ENCODE measurements at places on chromosomes 16 and 17.
A peak's percentile ranks its signal among the peaks of the same experiment; 100 is the strongest.

DNA sequence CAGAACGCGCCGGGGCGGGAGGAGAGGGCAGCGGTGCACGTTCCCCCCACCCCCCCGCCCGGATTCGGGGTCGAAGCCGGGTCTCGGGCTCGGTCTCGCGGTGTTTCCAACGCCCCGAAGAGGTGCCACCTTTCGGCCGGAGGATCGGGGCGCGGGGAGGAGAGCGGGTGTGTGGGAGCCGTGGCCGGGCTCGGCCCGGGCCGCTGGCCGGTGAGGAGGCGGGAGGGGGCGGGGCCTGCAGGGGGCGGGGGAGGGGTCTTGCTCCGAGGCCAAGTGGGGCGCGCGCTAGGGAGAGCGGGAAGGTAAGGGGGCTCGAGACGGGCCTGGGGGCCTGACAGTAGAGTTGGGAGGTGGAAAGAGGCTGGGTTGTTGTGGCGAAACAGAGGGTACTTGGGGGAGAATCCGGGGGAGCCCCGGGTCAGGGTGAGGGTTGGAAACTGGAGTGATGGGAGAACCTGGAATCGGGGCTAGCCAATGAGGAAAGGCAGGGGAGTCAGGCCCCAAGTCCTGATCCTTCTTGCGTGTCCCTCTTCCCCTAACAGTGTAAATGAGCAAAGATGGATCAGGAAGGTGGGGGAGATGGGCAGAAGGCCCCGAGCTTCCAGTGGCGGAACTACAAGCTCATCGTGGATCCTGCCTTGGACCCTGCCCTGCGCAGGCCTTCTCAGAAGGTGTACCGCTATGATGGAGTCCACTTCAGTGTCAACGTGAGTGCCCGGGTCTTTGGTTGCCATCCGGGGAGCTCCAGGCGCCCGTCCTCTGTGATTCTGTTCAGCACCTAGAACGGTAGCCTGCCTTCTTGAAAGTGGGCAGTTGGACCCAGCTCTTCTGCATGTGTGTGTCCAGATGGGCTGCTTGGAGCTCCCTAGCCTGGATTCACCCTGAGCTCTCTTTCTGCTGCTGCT is 873 bp downstream of the SETD1A start:
- DNase-seq, result no peak

- DNase-seq, result no peak
These were observed 538 bp upstream of the FCSK start for GRCh38 chr16:70453892-70454221.

DNA sequence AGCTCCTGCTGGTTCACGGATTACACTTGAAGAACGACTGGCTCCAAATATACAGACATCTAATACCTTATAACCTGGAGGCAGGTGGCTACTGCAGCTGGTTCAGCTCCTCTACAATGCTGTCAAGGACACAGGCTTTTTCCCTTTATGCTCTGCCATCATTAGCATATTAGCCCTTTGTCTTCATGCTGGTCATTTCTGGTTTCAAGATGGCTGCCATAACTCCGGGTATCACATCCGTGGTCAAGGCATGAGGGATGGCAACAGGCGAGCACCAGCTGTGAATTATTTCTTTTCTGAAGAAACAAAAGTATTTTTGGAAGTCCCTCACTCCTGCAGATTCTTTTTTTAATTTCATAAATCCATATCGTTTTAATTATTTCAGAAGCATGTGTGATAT is 124.3 kb upstream of the MED13 start:
- DNase-seq, result no peak

DNA sequence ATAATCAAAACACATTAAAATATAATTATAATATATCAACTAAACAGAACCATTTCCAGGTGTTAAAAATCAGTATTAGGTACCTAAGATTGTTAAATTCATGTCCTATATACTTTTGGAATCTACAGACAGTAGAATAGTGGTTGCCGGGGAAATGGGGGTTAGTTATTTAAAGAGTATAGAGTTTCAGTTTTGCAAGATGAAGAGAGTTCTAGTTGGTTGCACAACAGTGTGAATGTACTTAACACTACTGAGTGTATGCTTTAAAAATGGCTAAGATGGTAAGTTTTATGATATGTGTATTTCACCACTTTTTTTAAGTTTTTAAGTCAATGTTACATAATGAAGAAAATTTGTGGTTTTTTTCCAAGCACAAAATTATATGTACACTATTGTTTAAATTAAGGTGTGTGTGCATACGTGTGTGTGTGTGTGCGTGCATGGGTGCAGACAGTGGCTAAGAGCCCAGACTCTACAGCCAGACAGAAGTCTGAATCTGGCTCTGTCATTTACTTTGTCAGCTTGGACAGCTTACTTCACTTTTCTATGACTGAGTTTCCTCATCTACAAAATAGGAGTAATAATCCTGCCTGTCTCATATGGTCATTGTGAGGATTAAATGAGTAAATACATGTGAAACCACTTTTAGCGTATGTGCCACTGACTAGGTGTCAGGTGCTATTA is 25.3 kb upstream of the PHAF1 start:
- no peak for DNase-seq

DNA sequence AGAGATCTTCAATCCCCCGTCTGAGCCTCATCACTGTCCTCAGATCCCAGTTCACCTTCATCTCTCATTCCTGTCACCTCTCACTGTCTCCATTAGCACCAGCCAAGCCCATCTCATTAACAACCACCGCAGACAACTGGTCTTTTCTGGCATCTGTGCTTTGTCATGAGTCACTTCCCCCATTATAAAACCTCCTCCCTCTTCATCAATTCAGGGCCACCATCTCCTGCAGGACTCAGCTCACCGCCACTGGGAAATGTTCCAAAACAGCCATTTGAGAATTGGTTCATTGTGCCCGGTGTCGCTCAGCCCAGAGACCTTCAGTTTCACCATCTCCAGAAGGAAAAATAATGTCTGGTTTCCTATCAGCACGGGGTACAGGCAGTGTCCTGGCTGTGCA is 56.9 kb upstream of the TEKT3 start:
- DNase-seq, result no peak

DNA sequence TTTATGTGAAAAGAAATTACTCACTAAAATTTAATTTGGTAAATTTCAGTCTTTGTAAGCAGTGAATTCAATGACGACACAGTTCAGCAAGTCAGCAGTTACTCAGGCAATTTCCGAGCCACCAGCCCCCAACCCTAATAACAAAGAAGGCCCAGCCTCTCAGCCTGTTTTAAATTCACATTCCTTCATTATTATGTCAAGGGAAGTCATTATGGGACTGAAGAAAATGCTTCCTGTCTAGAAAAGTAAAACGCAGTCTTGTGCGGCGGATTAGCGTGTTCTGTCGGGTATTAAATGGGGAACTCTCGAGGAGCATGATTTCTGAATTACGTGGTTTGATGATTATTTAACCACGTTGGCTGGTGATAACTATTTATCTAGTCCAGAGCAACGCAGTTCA is 177.6 kb downstream of the AIPL1 start:
- no peak for DNase-seq

DNA sequence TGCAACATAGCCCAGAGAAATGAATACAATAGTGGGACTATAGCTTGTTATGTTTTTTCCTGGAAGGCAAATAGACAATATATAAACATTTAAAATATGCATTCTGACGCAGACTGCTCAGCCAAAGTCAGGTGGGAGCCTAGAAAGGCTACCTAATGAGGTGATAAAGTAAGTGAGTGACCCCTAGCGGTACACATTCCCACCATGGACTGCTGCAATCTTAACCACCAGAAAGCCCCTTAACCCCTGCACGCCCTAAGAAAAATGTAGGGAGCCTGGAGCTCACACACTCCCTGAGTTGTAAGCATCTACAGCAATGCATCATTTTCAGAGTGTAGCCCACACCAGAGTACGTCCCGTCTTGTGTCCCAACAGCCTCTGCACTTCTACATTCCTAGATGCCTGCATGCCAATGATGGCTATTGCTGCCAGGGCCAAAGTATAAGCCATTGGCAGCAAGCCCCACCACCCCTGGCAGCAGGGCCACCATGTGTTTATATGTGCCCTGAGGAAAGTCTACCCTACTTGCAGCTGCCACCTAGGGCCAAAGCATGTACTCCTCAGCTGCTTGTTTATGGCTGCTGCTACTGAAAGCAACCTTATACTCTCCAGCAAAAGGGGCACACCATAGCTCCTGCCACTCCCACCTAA is 127.6 kb downstream of the KIF2B start:
- no peak for DNase-seq

GRCh38 chr17:62591333-62591732 is 36.1 kb upstream of the MRC2 start:
- no peak for DNase-seq

DNA sequence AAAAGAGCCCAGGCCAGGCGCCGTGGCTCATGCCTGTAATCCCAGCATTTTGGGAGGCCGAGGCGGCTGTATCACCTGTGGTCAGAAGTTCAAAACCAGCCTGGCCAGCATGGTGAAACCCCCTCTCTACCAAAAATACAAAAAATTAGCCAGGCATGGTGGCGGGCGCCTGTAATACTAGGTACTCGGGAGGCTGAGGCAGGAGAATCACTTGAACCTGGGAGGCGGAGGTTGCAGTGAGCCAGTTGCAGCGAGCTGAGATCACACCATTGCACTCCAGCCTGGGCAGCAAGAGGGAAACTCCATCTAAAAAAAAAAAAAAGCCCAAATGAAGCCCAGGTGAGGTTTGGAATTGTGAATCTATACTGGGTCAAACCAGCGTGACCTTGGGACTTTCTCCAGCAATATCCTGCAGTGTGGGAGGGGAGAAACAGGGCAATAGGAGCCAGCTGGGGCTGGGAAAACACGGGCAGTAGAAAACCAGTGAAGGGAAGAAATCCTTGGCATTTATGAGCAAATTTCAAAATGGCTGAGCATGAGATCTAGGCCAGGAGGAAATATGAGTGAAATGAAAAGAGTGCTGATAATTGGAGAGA is 8.2 kb upstream of the DHX8 start:
- no peak for DNase-seq

DNA sequence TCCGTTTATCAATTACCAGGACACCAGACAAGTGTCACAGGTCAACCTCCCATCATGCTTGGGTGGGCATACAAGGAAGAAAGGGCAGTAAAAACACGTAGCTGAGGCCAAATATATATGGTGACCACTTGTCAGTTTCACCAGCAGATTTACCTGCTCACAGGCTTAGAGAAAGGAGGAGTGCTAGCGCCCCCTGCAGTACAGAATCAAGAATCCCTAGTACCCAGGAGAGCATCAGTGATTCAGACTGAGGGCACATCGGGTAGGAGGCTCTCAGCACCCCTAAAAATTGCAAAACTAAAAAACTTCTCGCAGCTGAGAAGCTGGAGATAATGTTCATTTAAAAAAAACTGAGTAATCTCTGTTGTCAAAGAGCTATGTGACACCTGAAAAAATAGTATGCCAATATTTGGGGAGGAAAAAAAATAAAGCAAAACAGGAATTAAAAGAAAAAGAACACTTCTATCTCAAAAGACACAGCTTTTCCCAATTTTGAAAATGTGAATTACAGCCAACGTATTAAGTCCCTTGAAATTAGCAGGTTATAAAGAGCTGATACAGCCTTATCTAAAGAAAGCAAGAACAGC is 21.2 kb upstream of the MON1B start:
- DNase-seq, result no peak

GRCh38 chr16:53899431-53899830 is 195.5 kb downstream of the FTO start:
- DNase-seq, result peak; percentile 51

GRCh38 chr17:17217995-17218394 is 11.9 kb upstream of the PLD6 start:
- no peak for DNase-seq

DNA sequence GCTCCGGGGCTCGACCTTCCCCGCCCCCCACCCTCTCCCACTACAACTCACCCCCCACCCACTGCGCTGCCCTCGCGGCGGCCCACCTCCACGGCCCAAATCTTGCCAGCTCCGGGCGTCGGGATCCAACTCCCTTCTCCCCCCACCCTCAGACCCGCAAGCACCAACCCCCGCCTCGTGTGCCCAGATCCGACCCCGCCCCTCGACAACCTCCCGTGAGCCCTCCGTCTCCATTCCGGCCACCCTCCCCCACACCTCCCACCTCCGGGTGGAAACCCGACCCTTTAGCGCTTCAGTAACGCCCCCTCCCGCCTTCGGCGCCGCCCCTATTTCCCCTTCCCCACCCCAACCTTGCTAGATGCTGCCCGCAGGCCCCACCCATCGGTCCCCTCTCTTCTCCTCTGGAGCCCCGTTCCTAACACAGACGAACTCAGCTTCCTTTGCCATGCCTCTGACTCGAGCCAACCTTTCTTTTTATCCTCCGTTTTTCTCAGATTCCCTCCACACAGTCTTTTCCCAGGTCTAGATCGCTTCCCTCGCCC is 717 bp downstream of the UBE2Z start:
- DNase-seq, result peak; percentile 78

DNA sequence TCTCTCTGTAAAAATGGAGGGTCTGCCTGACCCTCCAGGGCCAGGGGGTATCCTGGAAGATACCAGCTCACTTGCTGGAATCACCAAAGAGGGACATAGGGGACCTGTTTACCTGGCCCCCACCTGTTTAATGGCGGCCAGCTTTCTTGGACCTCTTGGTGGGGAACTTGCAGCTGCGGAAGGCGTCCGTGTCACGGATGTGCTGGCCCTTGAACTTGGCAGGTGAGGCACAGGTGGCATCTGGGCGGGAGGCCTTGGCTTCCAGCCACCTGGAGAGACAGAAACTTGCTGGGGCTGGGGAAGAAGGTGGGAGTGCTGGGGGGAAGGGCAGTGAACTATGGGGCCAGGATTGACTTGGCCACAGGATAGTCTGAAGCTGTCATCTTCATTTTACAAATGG is 3.5 kb downstream of the CHAD start:
- DNase-seq, result no peak

DNA sequence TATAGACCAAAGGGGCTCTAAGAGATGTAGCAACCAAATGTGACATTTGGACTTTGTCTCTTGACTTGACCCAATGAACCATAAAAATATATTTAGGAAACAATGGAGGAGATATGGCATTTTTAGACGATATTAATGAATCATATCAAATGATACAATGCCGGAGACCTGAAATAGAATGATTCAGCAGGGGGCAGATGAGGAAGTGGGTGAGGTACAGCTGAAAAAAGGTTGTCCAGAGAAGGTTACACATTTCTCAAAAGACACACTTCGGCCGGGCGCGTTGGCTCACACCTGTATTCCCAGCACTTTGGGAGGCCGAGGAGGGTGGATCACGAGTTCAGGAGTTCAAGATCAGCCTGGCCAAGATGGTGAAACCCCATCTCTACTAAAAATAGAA is 16.5 kb upstream of the SNN start:
- DNase-seq, result no peak
